Right forelimb (tissue), 1 donor: ENCODE measurements at places on chromosomes 3 and 15.

GRCh38 chr3:18402239-18402799, 22.8 kb downstream of the SATB1 start:
- no peak for DNase-seq

- DNase-seq = no peak
Measured at GRCh38 chr3:120753810-120754209, 11.3 kb downstream of the GTF2E1 start.

- DNase-seq = peak; percentile 74
Measured at GRCh38 chr15:34436956-34437442, 609 bp downstream of the GOLGA8A start.

DNA sequence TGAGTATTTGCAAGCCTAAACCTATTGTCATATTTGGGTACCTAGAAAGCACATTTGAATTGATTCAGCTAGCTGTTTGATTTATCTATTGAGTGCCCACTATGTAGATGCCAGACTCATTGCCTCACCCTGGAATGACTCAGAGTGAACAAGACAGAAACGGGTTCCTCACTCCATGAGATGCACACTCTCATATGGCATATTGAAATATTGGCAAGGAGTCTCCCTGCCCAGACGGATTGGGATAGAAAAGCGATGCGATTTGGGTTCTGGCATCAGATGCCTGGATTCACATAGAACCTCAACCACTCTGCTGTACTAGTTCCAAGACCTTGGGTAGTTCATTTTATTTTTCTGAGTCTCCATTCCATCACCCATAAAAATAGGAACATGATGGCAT, 22.5 kb downstream of the LRRN1 start:
- no peak for DNase-seq

- DNase-seq = no peak
Measured at GRCh38 chr3:32681811-32682210, 3.2 kb upstream of the CNOT10 start.

- DNase-seq = no peak
Measured at GRCh38 chr3:1594940-1595339, 502.1 kb downstream of the CNTN6 start.

DNA sequence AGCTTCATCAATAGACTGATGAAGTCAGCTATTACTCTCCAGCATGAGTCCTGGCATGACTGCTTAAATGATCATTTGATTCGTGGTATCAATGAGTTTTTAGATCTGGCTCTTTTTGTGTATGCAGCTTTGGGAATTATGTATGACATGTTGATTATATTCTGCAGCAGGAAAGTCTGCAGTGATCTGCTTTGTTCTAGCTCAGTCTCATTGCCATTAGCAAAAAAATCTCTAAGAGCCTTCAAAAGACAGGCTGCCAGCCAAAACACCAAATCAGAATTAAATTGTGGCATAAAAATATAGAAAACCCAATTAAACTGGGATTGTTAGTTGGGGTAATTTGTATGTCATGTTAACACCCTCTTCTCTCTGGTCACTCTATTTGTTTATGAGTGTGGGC, 1021.0 kb upstream of the SEMA6D start:
- no peak for DNase-seq

GRCh38 chr15:93257920-93258319, 168.9 kb upstream of the RGMA start:
- DNase-seq = no peak

GRCh38 chr3:99429502-99429901, 208.9 kb upstream of the COL8A1 start:
- no peak for DNase-seq

DNA sequence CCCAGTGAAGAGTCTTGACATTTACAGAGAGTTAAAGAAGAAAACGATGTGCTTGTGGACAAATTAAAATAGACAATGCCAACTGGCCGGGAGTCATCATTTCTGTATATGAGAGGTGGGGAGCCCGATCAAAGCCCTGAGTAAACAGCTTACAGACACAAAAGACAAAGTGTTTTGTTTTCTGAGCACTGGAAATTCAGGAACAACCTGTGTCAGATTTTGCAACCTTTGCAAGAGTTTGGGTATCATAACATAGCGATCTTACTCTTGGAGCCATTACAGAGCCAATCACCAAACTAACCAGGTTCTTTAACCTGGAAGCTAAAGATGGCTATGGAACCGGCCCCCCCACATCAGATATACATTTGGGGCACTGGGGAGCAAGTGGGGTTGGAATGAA, 101.9 kb upstream of the LRIG1 start:
- DNase-seq = no peak

- no peak for DNase-seq
Measured at GRCh38 chr3:186869253-186870100, 27.0 kb downstream of the ADIPOQ start.

- no peak for DNase-seq
Measured at GRCh38 chr3:172085557-172085895, 46.1 kb downstream of the FNDC3B start.

DNA sequence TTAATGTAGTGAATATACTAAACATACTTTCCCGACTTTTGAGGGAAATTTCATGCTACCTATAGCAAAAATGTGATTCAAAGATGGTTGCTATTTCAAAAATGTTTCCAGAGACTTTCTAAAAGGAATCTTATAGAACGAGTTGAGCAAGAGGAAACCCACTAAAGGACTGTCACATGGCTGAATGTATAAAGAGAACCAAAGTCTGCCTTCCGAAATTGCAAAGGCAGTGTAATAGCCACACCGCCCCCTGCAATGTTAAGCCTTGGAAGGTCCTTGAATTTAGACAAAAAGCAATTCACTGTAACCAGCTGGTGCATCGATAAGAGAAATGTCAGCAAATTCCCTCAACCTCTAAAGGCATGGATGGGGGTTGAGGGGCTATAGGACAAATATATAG, 142.8 kb downstream of the CHL1 start:
- DNase-seq = no peak

DNA sequence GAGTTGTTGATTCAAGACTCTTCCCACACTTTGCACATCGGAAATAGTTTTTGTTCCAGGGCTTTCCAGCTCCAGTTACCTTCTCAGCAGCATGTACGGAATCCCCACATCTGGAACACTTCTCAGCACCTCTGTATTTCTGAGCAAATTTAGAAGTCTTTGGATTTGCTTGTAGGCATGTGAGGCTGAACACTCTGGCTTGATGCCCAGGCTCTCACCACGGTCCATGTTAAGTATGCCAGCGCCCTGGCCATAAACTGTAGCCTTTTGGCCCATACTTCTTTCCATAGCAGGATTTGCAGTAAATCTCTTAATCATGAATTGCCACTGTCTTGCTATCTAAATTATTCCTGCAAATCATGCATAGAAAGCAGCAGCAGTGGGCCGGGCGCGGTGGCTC, 24.4 kb downstream of the ATP2C1 start:
- DNase-seq = no peak

GRCh38 chr3:113223475-113224281, 12.3 kb downstream of the BOC start:
- DNase-seq = no peak

DNA sequence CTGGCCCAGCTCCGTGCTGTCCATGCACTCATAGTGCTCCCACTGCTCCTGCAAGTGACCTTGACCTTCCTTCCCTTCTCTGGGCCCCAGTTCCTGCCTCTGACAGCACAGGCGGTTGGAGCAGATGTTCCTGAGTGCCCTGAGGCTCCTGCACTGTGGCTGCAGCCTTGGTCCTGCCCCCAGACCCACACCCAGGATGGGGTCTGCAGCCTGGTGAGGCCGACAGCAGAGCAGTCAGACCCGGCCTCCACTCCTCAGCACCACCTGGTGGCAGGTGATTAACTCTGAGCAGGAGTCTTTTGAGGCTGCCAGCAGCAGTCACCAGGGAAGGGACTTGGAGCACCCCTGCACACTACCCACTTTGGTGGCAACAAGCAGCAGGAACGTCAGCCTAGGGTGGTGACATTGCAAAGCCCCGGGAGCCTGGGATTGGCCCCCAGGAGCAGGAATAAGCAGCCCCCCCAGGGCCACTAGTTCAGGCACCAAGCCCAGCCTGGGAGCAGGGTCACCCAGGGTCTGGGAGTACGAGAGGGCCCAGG, 64.6 kb downstream of the CYP11A1 start:
- peak; percentile 62 for DNase-seq

DNA sequence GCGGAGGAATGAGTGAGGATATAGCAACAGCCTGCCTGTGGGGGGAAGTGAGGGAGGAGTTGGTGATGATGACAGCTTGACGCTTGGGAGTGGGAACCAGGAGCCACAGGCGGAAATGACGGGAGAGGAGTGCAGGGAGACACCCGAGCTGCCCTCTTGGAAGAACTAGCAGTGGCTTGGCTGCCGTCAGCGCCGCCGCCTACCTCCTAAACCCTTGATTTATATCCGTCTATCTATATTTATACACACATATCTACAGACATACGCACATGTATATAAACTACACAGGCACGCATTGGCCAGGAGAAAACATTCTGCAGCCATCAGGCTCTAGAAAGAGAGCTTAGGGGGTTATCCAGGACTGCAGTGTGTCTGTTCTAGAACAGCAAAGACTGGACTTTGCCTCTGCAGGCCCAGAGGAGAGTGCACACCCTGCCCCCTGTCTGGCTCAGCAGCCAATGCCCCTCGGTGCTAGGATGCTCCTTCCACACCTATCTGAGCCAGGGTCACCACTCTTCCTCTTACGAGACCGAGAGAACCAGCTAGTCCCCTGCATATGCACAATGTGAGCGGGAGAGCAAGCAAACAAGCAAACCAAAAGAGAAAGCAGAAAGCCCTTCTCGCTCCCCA, 45.3 kb upstream of the MAGEF1 start:
- DNase-seq = peak; percentile 84

- no peak for DNase-seq
Measured at GRCh38 chr15:74775894-74776293, 6.0 kb upstream of the CSK start.

- DNase-seq = no peak
Measured at GRCh38 chr3:166900866-166901577, 479.1 kb downstream of the ZBBX start.

DNA sequence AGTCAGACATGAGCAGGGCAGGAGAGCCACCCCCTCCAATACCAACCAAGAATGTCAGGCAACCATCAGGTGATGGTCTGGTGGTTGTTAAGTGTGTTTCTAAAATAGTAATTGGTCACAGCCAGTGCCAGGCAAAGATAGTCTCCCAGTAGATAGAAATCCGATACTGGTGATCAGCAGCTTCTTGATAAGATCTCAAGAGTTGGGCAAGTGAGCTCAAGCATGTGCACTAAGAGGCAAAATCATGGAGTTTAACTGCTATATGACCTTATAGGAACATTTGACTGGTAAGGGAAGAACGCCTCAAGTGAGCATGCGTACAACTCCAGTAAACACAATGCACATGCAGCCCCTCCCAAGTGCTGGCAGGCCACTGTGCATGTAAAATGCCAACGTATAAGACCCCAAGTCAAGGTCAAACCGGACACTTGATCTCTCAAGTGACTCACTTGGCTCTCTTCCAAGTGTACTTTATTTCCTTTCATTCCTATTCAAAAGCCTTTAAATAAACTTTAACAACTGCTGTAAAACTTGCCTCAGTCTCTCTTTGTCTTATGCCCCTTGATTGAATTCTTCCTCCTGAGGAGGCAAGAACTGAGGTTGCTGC, 36.0 kb upstream of the CBLB start:
- no peak for DNase-seq

- DNase-seq = no peak
Measured at GRCh38 chr15:77292969-77293558, 126.8 kb downstream of the PEAK1 start.

DNA sequence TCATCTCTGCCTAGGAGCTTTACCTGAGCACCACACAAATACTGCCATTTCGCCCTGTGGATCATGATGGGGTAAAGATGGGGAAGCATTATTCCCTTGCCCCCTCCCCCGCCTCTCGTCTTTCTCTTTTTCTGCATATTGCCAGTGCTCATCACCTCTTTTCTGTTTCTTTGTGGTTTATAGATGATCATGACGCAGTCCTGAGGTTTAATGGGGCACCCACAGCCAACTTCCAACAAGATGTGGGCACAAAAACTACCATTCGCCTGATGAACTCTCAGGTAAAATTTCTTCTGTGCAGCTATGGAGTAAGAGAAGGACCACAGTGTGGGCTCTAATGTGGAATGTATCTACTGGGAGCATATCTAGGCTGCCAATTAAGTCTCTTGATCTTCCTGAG, 88.2 kb downstream of the RPL39L start:
- DNase-seq = no peak
